D341Med (cell line): ENCODE measurements at places on chromosomes 11 and 22.
A peak's percentile ranks its signal among the peaks of the same experiment; 100 is the strongest.

GRCh38 chr11:128405714-128406662 is 181.4 kb downstream of the ETS1 start:
- DNase-seq = no peak

- DNase-seq = peak; percentile 20
Measured at GRCh38 chr22:43881091-43882061, 10.4 kb downstream of the PNPLA5 start.

DNA sequence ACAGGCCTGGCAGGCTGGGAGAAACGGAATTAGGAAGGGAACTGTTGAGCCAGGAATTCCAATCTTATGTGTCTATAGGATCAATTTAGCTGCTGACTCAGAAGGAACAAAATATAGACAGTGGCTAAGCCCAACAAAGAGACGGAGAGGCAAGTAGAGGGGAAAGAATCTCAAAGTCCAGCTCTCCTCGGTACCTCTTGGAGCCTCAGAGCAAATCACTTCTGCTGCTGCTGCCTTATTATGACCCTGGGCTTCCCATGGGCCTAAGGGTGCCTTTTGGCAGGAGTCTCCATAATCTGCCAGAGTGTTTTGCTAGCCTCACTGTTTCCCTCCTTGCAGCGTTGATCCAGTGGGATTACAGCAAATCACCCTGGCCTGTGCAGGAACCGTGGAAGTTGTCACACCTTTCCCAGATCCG is 31.7 kb downstream of the PAX6 start:
- peak; percentile 66 for DNase-seq

DNA sequence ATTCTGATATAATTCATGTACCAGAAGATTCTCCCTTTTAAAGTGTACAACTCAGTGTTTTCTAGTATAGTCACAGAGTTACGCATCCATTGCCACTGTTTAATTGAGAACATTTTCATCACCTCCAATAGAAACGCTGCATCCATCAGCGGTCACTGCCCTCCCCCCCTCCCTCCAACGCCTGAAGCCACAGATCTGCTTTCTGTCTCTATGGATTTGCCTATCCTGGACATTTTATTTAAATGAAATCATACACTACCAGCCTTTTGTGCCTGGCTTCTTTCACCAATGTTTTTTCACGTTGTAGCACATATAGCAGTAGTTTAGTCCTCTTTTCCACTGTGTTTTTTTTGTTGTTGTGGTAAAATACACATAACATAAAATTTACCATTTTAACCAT is 22.8 kb downstream of the TCP11L1 start:
- DNase-seq = no peak

DNA sequence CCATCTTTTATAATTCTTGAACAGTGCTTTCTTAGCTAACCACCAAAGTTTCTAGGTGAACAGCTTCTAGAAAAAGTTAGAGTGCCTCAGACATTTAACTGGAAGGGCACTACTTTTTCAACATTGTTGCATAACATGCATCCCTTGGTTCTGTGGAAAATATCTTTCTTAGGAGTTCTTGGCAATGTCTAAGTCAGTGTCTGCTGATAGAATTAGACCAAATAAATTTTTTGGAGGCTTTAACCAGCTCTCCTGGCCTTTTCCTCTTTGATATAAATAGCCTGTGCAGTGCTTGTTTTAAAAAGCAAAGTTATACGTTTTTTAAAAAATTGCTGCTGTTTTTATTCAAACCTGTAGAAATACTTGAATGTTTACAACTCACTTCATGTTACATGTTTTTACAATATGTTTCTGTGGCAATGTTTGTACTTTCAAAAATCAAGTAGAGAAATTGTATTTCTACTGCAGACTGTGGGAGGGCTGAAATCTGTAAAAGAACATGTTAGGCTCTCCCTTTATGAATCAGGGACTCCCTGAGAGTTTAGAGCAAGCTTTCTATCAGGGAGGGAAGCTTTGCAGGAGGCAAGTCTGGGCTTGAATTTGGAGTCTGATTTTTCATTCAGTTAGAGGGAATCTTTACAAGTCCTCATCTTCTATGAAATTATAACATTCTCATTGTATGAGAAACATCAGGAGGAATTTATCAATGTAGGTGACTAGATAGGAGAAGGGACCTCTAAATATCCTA is 16.3 kb upstream of the PANX1 start:
- no peak for DNase-seq

DNA sequence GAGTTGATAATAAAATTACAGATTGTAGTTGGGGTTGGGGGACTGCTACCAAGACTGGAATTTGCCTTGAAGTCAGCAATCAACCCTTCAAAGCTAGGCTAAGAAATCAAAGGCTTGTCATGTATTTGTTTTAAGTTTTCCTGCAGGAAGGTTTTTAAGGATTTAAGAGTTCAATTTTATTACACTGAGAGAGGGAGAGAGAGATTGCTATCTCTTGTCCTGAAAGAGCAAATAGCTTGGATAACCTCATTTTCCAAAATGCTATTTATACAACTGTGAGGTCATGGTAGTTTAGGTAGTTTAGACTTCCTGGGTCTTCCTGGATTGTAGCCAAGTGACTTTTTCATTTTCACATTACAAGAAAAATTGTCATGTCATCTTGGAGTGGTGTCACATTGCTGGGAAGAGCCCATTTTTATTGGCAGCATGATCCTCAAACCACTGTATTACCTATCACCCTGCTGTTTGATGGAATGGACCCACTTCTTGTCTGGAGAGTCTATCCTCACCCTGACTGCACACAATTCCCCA is 10.1 kb upstream of the PRSS23 start:
- DNase-seq = no peak

DNA sequence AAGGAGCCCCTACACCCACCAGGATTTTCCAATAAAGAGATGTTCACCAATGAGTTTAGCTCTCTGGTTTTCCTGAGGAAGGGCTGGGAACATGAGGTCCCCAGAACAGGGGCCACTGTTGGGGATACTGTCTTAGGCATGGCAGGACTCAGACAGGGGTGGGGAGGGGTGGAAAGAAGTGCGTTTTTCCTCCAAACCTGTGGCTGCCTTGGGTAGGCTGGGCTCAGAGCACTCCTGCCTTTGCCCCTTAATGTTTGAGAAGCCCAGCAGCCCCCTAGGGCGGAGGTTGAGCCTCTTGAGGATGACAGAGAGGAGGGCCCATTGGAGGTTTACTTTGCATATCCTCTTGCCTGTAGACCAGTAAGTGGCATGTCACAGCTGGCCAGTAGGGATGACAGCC is 10.6 kb downstream of the MTFP1 start:
- DNase-seq = no peak

- no peak for DNase-seq
Measured at GRCh38 chr22:22787151-22787550, 100.5 kb upstream of the IGLL5 start.

DNA sequence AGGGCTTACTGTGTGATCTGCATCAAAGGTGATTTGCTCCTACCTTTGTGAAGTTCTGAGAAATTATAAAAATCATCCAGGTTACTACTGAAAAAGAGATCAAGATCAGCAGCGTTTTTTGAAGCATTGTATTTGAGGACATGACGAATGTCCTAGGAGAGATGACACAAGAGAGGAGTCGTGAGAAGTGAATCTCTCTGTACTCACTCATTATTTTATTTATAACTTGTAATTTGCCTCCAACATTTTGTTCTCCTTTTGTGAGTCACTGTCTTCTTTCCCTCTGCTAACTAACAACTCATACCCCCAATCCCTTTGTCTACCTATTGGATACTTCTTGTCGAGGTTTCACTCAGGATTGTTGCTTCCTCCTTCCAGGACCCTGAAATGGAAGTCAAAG is 8.6 kb downstream of the NXPE1 start:
- no peak for DNase-seq

DNA sequence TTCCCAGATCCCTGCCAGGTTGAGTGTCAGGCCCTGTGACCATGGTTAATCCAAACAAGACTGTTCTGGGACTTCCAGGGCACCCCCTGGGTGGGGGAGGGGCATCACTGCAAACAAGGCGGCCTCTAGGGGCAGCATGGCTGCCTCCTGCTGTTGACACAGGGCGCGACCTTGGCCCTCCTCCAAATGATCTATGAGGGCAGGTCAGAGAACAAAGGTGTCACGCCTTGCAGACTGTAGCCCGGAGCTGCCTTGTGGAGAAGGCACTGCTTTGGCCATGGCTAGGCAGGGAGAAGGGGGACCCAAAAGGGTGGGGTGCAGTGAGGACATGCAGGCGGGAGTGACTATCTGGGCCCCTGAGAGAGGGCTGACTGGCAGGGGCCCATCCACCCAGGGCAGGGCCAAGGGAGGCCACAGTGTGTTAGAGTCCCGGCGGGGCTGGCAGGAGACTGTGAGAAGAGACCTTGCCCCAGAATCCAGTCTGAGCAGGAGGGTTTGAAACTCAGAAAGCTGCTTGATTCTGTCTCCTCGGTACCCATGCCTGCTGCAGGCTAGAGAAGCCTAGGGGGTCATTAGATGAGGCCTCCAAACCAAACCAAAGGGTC is 35.6 kb downstream of the KCNC1 start:
- no peak for DNase-seq

DNA sequence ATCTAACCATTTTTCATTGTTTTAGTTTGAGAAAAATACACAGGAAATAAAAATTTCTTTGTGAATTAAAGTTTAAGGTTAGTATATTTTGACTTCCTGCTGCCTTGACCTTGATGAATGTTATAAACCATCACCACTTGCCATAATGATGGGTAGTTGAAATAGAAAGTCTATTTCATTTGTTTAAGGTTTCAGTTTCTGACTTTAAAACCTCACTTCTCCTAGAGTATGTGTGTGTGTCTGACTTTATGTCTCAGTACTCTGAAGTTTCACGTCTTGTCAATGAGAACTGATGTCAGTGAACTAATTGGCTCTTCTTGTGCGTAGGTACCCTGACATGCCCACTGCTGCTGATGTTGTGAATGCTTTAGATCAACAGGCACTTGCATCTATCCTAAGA is 188.2 kb downstream of the METTL15 start:
- DNase-seq = no peak

DNA sequence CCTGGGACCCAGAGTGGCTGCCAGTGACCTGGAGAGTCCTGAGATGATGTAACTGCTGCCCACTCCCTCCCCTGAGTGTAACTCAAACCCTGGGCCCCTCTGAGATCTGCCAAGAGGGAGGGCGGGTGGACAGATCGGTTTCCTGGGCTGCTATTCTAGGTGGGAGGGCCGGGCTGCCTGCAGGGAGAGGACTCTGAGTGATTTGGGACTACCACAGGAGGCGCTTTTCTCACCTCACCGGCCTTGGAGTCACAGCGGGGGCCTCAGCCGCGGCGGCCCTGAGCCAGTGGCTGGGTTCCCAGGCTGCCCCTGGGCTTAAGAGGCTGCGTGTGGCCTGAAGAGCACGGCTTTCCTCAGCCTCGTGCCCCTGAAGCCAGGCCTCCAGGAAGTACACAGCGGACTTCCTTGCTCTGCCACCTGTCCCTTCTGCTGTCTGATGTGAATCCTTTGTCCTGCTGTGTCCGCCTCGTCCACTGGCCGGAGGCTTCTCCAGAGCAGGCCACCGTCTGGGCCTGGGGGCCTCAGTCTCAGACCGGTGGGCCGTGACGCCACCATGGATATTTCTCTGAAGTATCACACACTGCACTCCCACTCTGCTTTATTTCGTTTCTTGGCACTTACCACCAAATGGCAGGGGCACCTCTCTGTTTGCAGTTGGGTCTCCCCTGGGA is 11.5 kb downstream of the RELT start:
- no peak for DNase-seq

- DNase-seq = peak; percentile 20
Measured at GRCh38 chr22:19103880-19104821, 18.1 kb downstream of the DGCR2 start.

- DNase-seq = no peak
Measured at GRCh38 chr11:64826578-64827450, 16.5 kb upstream of the MEN1 start.

DNA sequence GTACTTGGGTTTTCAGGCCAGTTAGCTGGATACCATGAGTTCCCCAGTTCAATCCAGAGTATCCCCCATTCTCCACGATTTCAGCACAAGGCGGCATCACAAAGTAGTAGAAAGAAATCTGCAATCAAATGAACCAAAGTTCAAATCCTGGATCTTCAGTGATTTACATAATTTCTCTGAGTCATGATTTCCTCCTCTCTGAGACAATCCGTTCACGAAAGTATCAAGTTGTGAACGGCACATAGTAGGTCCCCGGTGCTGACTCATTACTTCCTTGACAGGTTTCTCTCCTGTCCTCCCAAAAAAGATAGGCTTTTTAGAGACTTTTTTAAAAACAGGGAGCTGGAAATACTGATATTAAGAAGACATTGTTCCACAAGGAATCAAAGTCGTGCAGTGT is 69.1 kb upstream of the AKIP1 start:
- DNase-seq = no peak

- no peak for DNase-seq
Measured at GRCh38 chr11:126181939-126182730, 29.3 kb downstream of the RPUSD4 start.

- no peak for DNase-seq
Measured at GRCh38 chr11:28822576-28822975, 714.4 kb downstream of the METTL15 start.

GRCh38 chr11:31237819-31238760 is 131.4 kb downstream of the DCDC1 start:
- no peak for DNase-seq

DNA sequence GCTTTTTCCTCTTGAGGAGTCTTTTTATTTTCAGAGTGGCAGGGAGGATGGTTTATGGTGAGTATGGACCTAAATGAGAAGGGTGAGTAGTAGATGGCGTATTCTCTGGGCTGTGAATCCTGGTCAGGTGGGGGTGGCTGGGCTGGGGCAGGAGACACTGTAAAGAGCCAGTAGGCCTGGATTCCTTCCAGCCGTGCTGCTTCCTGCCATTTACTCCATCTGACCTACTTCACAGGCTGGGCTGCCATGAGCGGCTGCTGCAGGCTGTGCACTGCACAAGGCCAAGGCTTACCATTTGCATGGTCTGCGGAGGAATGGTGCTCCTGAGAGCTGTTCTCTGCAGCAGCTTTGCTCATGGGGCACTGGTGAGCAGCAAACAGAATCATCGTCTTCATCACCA is 297.6 kb downstream of the KIRREL3 start:
- no peak for DNase-seq
